Gastroesophageal sphincter (tissue), 4 donors: ENCODE measurements at places on chromosomes 1 and 21.

DNA sequence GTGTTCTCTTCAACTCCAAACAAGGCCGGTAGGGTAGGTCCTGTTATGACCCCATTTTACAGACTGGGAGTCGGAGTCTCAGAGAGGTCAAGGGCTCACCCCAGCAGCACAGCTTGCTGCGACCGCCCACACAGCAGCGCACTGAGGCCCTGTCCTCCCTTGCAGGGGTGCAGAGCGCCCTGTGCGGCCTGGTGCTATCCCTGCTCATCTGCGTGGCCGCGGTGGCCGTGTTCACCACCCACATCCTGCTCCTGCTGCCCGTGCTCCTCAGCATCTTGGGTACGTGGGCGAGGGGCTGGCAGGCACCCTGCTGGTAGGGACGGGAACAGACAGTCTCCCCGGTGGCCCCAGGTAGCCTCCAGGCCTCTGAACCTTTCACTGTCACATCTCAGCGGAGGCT is 55.9 kb downstream of the DISP3 start:
- no peak for ATAC-seq

DNA sequence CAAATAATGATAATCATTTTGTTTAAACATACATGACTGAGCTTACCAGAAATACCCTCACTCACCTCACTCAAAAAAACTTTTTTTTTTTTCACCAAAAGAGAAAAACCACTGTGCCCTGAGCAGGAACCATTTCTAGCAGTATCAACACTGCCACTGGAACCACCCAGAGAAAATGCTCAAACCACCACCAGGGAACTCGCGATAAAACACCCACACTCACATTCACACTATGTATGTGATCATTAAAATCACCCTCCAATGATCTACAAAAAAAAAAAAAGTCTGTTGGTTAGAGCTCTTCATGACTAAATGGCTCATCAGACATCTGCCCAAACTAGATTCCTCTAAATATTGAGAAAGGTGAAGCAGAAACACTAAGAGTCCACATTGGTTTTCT is 11.5 kb downstream of the TIAM1 start:
- ATAC-seq = no peak

DNA sequence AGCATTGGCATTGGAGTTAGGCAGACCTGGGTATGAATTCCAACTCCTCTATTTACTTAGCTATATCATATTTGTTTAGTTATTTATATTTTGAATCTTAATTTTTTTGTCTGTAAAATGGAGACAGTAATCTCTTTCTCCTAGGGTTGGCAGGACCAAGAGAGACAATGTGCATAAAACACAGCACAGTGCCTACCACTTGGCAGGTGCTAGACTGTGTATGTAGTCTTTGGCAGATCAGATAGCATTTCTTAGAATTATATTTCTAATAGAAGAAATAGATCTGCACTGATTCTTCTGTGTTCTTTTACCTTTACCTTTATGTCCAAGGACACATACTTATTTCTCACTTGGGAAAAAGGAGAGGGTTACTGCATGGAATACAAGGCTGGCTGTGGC is 177.2 kb downstream of the GIPC2 start:
- ATAC-seq = no peak

DNA sequence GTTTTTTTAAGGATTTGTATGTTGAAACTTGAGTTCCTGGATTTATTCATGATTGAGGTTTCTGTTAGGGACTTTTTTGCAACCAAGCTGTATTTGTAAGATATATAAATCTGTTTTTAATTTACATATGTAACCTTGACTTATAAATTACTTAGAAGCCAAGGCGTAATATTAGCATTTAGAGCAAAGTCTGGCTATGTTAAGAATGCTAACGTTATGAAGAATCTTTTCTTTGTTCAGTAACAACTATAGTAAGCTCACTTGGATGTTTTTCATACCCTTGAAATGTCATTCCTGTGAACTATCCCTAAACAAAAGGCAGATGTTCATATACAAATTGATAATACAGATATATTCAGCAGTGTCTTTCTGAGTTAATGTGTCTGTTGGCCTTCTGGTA is 155.3 kb downstream of the MAGI3 start:
- ATAC-seq = no peak

DNA sequence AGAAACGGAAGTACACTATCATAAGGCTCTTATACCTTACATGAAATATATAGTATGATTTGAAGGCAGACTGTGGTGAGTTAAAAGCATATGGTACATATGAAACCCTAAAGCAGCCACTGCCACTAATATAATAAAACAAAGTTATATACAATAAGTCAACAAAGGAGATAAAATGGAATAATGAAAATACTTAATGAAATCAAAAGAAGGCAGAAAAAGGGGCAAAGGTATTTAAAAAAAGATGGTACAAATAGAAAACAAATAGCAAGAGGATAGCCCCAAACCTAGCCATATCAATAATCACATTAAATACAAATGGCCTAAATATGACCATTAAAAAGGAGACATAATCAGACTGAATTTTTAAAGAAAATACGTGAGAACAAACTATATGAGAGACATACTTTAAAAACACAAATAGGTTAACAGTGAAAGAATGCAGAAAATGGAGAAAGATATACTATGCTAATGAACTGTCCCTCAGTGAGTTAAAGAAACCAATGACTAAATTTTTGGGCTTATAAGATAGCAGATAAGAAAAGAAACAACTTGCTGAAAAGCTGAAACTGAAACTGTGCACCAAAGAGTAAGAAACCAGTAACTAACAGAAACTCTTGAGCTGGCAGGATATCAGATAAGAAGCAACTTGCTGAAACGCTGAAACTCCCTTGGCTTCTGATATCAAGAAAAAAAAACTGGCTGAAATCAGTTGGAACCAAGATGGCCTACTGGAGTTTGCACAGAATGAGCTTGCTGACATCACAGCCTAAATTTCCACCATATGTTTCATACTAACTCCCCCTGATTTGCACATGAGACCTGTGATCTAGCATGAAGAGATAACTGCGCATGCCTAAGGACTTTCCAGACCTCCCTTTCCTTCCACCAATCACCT is 44.3 kb upstream of the IL10 start:
- ATAC-seq = no peak

DNA sequence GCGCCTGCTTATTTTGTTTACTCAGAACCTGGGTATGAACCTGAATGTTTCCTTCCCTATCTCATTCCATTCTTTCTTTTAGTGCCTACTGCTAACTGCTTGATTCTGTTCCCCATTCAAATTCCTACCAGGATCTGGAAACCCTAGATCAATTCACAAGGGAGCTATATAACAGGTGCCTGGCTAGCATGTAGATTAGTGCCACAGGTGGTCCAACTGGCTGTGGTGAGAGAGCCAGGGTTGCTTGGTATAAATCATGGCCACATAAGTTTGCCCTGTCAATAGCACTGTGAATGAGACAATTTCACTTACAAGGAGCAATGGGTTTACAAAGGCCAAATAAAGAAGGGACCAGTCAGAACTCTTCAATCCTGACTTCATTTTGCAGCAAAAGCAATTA is 6.6 kb upstream of the PRPF38B start:
- no peak for ATAC-seq

GRCh38 chr1:199808110-199808870 is 219.2 kb upstream of the NR5A2 start:
- no peak for ATAC-seq

GRCh38 chr1:165067829-165068228 is 288.7 kb downstream of the LMX1A start:
- no peak for ATAC-seq

DNA sequence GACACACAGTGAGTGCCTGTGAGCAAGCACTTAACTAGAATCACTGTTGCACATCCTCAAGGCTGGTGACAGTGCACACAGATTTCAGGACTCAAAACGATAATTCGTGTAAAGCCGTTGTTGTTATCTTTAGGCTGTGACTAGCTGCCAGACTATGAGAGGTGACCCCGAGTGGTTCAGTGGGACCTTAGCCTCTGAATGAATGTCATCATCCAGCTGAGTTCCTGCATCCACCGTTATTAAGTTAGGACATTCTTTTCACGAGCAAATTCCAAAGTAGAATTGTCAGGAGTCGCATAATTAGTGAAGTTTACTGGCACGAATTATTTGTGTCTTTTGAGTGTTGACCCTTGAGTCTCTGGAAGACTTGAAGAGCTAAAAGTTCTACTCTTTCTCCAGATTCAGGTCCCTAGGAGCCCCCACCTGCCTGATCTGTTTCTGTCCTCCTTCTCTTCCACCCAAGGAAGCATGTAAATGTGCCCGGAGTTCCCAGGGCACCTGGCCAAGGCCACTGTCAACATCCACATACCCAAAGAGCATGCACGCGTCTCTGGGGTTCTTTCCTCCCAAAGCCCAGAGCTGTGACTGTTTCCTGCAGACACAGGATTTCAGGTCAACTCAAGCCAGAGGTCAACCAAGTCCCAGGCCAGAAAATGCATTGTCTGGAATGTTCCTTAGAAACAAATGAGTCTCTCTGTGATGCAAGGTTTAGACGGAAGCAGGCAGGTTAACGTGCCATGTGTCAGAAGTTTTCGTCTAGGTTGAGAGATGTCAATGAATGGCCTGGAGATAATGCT is 207.2 kb downstream of the TOMM20 start:
- ATAC-seq = no peak

DNA sequence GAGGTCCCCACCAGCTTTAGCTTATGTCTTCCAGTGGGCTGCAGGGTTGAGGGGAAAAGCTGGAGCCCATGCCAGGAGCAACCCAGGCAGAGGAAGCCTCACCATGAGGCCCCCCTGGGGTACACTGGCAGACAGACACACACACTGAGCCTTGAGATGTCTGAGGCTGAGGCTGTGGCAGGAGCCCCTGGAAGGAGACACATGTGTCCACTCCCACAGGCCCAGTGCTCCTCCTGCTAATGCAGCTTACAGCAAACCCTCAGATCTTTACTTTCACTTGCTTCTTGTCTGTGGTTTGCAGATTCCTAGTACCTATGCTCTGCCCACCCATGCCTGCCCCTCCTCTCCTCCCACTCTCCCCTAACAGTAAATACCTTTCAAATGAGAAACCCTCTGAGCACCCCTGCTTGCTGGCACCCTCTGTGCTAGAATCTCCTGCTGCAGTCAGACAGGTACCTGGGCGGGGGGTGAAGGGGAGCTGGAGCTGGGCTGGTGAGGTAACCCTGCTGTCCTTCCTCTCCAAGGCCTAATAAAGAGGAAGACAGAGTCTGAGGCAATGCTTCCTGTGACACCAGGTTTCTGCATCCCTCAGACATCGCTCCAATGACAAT is 63.4 kb upstream of the NEK2 start:
- no peak for ATAC-seq

GRCh38 chr1:75310067-75310466 is 175.9 kb downstream of the LHX8 start:
- no peak for ATAC-seq

DNA sequence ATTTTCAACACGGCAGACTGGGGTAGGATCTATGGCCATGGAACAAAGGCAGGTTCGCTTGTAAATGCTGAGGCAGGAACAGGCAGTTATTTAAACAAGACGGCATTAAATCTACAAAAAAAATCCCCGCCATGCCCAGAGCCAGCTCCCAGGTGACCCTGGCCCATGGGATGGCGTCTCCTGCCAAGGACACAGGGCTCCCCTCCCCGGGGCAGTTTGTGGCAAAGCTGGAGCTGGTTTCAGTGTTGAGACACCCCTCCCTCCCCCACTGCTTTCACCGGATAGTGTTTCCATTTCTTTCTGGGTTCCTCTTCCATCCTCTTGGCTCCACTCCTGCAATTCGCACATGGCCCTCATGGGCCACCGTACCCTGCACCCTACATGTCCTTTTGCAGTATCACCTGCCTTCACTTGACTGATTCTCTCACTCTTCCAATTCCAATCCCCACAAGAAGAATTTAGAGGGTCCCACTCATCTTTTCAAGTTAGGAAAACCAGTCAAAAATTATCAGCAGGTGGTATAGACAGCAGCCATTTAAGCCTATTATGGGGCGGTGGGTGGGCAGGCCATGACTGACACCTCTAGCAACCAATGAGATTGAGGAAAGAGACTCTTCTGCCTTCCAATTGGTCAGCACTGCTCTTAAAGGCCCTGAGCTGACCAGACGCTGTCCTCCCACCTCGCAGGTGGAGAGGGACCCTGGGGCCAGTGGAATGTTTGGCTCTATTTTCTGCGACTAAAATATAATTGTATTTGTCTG is 52.0 kb downstream of the OLIG1 start:
- no peak for ATAC-seq

DNA sequence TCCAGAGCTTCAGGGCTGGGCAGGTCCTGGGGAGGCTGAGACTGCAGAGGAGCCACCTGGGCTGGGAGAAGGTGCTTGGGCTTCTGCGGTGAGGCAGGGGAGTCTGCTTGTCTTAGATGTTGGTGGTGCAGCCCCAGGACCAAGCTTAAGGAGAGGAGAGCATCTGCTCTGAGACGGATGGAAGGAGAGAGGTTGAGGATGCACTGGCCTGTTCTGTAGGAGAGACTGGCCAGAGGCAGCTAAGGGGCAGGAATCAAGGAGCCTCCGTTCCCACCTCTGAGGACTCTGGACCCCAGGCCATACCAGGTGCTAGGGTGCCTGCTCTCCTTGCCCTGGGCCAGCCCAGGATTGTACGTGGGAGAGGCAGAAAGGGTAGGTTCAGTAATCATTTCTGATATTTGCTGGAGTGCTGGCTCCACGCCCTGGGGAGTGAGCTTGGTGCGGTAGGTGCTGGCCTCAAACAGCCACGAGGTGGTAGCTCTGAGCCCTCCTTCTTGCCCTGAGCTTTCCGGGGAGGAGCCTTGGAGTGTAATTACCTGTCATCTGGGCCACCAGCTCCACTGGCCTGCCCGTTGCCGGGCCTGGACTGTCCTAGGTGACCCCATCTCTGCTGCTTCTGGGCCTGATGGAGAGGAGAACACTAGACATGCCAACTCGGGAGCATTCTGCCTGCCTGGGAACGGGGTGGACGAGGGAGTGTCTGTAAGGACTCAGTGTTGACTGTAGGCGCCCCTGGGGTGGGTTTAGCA is 9.3 kb downstream of the MYBPH start:
- no peak for ATAC-seq

- ATAC-seq = no peak
Measured at GRCh38 chr1:226390681-226391080, 17.2 kb downstream of the PARP1 start.

DNA sequence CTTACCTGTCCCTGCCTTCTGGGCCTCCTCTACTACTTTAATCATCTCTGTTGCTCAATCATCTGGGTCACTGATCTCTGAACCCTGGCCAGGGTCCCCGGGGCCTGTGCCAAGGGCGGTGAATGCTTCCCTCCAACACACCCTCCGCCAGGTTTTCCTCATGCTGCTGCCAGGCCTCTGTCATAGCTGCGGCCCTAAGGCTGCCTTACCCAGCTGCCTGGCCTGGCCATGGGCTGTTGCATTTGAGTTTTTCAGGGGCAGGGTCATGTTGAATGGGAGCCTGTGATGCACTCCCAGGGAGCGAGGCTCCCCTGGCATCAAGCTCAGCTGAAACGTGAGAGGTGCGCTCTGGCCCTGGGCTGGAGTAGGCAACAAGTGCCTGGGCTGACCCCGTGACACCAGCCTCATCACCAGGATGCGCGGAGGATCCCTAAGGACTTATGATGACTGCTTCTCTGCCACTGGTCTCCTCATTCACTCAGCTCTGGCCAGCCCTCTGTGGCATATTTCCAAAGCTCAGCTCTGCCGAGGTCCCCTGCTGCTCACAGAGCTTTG is 7.6 kb downstream of the EDN2 start:
- peak; percentile 15 for ATAC-seq
